ENCODE measurements at places on chromosomes 7 and 10.

- DNase-seq, result no peak
Measured at GRCh38 chr10:129547608-129548007, 80.6 kb downstream of the MGMT start.

DNA sequence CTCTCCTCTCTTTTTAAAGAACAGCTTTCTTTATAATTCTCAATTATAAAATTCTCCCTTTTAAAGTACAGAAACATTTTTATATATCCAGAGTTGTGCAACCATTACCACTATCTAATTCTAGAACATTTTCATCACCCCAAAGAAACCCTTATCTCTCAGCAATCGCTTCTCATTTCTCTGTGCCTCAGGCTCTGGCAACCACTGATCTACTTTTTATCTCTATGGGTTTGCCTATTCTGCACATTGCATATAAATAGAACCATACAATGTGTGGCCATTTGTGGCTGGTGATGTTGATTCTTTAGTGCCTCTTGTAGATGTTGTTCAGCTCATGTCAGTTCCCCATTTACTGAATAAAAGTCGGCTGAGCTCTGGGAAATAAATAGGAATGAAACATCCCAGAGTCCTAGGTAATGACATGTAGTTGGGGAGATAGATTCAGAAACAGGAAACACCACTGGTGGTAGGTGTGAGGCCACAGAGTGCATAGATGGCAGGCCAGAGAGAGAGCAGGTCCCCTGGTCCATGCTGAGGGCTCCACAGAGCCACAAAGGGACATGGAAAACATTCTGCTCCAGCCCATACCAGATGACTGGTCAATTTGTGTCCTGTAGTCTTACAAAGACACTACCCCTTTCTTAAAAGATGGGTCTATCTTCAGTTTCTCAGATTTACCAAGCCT lies 126.5 kb downstream of the PLPP4 start:
- no peak for DNase-seq

DNA sequence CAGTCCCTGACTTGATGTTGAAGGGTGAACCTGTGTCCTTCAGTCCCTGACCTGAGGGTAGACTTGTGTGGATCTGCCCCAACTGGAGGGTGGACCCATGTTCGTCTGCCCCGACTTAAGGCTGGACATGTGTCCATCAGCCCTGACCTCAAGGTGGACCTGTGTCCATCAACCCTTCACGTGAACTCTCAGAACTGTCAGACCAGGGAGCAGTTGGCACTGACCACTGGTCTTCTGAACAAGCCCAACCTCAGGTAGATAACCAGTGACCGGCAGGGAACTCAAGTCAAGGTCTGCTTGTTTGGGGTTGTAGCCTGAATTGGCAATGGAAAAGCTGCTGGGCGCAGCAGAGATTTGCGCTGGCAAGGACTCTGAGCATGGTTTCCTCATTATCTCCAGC lies 96.5 kb downstream of the ADCY1 start:
- no peak for DNase-seq

DNA sequence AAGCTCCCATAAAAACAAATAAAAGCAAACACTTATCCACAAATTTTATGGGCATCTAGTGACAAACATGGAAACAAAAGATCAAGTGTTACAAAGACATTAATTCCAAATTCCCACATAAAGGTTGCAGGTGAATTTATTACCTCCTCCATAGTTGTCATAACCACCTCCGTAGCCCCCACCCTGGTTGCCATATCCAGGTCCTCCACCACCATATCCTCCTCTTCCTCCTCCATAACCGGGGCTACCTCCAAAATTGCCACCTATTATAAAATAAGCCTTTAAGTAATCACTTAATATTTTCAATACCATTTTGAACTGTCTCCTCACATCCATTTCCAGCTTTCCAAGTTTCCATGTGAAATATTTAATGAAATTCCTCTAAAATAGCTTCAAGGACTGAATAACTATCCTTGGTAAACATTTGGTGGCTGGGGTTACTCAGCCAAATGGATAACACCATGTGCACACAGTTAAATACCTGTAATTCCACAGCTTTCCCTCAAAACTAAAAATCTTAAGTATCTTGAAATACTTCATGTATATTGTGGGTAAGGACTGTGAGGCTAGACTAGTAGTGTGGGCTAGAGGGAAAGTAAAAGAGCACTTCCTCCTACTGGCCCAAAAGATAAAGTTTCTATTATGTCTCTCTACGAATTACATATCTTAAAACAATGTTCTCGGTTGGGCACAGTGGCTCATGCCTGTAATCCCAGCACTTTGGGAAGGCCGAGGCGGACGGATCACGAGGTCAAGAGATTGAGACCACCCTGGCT lies 6.9 kb downstream of the HNRNPA2B1 start:
- DNase-seq, result no peak

DNA sequence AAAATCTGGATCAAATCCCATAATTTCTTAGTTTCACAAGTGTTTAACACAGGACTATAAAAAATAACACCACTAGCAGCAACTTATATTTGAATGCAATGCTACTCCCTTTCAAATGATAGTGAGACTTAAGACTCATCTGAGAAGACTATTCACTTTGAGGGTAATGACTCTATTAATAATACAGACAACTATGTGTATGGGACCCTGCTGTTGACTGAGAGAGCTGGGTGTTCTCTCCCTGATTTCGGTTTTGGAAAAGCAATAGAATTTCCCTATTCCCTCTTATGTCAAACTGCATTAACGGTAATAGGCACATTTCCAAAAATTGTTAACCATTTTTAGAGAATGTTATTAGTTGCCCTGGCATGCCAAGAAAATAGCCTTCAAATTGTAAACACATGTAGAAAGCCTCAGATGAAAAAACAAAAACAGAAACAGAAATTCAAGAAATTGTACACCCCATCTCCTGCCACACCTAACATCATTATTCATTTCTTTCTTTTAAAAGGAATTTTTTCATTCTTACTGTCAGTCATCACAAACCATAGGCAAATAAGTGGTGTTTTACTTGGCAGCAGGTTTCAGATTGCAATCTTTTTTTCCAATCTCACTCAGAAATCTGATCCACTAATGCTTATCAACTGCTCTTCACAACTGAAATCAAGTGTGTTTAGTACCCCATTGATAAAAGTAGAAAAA lies 153.7 kb downstream of the TFPI2 start:
- DNase-seq, result no peak

GRCh38 chr7:144713850-144714249 lies 122.0 kb downstream of the TPK1 start:
- no peak for DNase-seq

GRCh38 chr10:76667408-76668370 lies 969.9 kb downstream of the KCNMA1 start:
- no peak for DNase-seq

- DNase-seq, result no peak
Measured at GRCh38 chr7:130421684-130422083, 19.1 kb downstream of the CEP41 start.

- DNase-seq, result no peak
Measured at GRCh38 chr10:72027498-72027897, 60.9 kb downstream of the SPOCK2 start.

GRCh38 chr7:139572071-139572470 lies 48.6 kb downstream of the CLEC2L start:
- no peak for DNase-seq

DNA sequence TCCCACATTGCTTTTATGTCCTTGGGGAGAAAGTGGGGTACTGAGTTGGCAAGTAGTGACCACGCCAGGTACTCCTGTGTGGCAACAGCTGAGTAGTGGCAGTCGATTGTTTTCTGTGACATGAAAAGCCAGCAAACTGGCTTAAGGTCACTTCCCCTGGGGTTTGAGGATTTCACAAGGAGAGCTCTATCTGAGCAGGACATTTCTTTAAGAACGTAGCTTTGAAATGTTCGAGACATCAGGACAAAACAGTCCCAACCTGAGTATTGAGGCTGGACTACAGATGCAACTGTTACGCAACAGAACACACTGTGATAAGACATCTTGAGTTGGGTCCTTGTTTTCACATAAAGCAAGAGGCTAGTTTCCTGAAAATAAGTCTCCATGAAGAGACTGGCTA lies 146.7 kb upstream of the KLF14 start:
- no peak for DNase-seq

- DNase-seq, result no peak
Measured at GRCh38 chr10:101856626-101857025, 13.0 kb upstream of the KCNIP2 start.

- DNase-seq, result no peak
Measured at GRCh38 chr10:43224321-43224720, 42.5 kb downstream of the RASGEF1A start.

DNA sequence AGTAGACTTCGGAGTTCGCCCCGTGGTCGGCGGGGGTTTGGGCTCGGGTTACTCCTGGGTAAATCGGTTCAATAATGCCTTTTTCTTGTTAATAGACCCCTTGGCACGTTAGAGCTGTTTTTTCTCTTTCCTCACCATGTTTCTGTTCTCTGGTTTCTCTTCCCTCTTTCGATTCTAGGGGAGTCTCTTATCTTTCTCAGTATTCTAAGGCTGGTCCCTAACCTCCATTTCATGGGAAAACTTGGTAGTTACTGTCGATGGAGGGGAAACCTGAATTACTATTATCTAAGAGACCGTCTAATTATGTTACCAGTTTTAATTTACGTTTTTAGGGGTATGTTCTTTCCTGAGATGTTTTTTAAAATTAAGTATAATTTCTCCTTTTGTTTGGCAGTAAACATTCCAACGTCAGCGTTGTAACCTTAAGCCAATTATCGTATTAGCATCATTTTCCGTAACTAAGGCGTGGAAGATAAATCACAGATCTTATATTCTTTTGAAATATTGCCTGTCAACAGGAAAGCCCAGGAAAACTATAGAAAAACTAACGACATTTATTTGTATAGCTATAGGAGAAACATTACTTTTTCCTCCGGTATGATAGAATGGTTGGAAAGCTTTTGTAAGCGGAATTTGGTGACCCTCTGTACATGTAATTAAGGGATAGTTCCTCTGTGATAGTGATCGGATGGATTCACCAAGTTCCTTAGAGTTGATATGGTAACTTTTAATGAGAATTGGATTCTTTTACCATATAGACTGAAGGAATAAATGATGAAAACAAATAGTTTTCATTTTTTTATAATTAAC lies 847 bp downstream of the BTAF1 start:
- DNase-seq, result no peak

DNA sequence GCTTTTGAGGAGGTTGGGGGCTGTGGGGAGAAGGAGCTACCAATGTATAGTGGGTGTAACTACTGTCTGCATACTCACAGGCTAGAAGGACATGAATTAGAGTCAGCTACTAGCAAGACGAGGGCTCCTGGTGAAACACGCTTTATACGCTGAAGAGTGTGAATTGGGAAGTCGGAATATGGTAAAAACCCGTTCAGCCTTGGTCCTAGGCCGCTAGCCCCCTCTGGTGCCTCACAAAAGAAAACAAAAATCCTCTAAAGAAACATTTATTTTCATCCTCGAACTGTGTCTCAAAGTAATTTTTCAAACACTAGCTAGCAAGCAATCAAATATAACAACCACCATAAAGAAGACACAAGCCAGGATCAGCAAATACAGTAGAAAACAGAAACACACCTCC lies 338.1 kb upstream of the SEMA3C start:
- DNase-seq, result no peak

DNA sequence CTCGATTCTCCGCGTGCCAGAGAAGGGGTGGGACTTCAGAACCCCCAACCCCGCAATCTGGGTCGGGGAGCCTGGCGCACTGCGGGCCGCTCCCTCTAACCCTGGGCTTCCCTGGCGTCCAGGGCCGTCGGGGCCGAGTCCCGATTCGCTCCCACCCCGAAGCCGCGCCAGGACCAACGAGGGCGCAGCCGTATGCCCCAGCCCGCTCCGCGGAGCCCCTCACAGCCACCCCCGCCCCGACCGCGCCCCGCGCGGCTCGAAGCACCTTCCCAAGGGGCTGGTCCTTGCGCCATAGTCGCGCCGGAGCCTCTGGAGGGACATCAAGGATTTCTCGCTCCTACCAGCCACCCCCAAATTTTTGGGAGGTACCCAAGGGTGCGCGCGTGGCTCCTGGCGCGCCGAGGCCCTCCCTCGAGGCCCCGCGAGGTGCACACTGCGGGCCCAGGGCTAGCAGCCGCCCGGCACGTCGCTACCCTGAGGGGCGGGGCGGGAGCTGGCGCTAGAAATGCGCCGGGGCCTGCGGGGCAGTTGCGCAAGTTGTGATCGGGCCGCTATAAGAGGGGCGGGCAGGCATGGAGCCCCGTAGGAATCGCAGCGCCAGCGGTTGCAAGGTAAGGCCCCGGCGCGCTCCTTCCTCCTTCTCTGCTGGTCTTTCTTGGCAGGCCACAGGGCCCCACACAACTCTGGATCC lies at the start of gene LEP:
Gene LEP, plus strand, starts transcription at position 583 of the 691 bp plus-strand sequence. CDS start 10,741 bp downstream, outside the sequence.
- DNase-seq, result no peak

DNA sequence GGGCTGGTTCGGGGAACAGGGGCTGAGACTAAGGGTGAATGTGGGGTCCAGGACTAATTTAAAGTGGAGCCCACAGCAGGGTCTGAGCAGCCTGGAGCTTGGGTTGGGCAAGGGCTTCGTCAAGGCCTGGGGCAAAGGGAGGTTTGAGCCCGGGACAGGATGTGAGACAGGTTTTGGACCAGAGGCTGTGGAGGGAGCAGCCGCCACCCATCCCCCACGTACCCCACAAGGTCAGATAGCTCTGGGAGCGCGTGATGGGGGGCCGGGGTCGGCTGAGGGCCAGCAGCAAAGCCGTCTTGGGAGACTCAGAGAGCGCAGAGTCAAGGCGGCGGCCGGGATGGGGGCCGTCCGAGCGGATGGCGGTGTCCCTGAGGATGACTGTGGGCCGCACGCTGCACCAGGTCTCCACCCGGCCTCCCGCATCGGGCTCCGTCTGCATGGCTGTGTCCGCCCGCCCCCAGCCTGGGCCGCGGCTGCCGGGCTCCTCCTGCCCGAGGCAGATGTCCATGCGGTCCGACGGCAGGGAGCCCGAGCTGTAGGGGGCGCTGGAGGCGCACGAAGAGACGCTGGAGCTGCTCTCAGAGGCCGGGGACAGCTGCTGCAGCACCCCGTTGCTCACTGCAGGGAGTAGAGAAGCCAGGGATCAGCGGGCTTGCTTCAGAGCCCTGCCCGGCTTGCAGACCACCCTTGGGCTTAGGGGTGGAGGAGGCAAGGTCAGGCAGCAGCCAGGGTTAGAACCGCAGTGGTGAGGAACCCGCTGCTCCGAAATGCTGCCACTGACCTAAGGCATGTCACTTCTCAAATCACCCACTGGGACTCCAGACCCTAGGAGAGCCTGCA lies 12.1 kb downstream of the PDZD7 start:
- DNase-seq, result peak; percentile 56

DNA sequence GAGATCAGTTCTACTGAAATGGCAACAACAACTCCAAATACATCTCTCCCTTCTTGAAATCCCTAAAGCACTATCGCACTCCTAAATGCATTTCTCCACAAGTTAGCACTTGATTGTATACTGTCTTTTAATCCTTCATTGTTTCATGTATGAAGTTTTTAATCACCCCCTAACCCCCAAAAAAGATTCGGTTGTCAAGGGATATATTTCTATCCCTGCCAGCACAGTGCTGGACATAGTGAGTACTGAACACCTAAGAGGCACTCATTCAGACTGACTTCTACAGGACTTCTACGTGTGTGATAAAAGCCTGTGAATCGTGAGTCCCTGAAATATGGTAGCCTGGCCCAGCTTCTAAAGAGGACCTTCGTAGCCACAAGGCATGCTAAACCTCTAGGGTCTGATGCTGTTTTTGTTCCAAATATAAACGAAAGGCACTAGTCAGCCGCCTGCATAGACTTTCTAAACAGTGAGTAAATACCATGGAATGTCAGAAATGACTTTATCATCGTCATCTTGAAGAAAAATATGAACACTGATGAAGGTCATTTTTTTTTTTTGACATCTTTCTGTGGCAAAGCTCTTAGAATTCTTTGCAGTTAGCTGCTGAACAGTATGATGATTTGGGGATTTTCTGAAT lies 14.6 kb upstream of the ZSCAN21 start:
- no peak for DNase-seq

All from stimulated activated CD4-positive, alpha-beta T cell treated with anti-CD3 and anti-CD28 coated beads, TNF-alpha, amount 100 ng/mL, for 4 hours (primary cell).